AG09309 (cell line): ENCODE measurements at places on chromosomes 11 and 22.

GRCh38 chr11:114162719-114163123 lies 103.2 kb downstream of the ZBTB16 start:
- peak; percentile 94 for DNase-seq

DNA sequence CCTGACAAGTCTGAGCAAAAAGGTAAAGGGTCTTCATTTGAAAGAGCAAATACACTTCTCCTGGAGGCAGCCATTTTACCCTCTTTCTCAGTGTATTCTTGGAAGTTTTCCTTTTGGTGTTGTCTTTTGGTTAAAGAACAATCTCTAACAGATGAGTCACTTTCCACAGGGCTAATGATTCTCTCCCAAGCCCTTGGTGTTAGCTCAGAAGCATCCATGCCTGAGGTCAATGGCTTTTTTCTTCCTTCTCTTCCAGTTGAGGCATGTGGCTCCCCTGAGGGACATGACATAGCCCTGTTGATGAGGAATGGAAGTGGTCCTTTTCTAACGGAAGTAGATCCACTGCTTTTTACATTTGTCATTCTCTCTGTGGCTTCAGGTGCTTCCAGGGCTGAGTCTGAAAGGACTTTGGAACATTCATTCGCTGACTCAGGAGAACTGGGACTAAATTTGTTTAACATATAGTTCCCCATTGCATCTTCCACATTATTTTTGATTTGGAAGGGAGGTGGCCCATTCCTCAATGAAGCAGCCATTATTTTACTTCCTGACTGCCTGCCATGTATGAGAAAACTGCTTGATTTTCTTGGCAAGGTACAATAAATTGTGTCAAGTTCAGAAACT lies 13.8 kb upstream of the POGLUT3 start:
- DNase-seq = no peak

DNA sequence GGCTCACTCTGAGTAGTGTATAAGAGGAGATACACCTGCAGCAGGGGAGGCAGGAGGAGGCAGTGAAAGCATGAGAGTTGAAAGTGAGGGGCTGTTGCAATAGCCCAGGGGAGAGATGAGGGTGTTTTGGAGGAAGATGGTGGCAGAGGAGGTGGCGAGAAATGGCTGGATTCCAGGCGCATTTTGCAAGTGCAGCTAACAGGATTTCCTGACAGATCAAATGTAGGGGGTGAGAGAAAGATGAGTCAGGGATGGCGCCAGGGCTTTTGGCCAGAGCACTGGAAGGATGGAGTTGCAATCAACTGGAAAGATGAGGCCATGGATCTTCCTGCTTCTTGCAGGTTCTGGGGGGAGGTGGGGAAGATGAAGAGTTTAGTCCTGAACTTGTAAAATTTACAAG lies 16.8 kb upstream of the TSPAN18 start:
- no peak for DNase-seq

GRCh38 chr11:115222218-115222862 lies 281.9 kb downstream of the CADM1 start:
- peak; percentile 55 for DNase-seq

DNA sequence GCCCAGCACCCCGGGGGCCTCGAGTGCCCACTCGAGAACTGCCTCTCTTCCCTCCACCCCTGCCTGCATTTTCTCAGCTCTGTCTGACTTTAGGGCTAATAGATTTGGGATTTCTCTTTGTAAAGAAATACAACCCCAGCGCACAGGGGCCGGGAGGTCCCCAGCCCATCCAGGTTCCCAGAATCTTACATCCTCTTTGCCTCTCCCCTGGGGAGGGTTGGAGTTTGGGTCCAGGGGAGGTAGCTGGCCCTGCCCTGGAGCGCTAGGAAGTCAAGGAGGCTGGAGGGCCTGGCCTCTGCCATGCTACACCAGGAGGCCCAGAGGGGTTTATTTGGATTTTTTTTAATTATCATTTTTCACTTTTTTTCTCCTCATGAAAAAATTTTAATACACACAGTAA lies 65.7 kb upstream of the LMO1 start:
- no peak for DNase-seq

DNA sequence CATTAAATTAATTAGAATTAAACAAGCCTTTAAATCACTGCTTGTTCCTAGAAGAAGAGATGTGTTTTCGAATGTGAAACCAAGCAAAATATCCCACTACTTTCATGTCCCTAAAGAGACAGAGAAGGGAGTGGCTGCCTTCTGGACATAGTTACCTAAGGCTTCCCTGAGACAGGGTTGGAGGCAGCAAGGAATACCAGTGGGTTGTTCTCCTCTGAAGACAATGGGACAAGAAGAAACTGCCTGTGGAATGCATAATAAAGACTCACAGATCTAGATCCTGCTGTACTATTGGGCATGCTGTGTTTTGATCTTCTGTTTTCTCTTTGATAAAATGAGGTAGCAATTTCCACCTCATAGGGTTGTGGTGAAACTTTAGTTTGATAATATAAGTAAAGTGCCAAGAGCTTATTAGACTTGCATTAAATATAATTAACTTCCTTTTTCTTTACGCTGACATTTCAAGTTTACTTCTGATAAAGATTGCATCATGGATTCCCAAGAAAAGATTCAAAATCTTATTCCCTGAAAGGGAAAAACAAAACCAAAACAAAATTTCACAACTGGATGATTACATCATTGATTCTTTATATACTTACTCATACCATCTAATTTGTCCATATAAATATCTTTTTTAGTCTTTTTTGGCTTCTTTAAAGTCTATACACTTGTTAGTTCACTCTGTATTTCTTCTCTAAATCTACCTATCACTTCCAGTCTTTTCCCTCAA lies 621.3 kb downstream of the ETS1 start:
- DNase-seq = no peak

DNA sequence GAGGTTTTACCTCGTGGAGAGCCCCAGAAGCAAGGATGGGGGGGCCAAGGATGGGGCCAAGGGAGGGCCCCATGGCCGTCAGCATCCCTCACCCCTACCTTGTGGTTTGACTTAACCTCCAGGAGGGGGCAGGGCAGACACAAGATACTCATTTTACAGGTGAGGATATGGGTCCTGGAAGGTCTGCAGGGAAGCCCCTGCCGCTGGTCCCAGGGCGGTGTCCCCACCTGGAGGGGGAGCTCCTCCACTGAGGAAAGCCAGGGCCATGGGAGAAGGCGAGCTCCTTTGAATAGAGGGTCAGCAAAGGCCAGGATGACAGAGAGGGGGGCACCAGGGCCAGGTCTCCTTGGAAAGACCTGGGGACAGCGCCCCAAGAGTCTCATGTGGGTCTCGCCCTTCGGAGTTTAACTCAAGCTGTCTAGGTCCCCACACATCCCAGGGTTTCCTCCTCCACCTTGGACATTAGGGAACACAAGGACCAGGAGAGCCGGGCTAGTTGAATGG lies 5.9 kb upstream of the ADORA2A start:
- no peak for DNase-seq

DNA sequence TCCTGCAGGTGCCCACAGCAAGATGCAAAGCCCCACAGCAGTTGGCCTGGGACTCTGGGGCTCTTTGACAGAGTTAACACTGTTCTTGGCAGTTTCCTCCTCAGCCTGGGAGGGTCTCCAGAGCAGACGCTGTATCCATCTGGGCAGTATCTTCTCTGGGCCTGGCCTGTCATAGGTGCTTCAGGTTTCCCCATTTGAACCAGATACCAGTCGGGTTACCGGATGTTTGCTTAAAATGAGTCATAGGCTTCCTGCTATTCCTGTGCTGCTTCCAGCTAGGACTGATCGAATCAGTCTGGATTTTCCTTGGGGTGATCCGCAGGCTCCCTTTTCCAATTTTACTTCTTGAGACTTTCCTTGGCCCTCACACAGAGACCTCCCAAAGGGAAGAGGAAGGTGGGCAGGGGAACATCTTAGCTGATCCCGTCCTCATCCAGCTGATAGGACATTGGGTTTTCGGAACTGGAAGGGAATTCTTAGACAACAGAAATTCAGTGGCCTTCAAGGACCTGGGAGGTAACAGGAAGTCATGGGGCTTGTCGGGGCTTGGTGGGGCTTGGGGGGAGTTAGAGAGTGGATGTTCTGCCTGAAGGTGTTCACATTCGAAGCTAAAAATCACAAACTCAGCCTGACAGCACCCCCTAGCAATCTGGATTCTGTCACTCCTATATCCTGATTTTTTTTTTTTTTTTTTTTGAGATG lies 2.4 kb upstream of the RANGAP1 start:
- DNase-seq = no peak

GRCh38 chr11:117462183-117462863 lies 134.7 kb downstream of the CEP164 start:
- no peak for DNase-seq

- DNase-seq = no peak
Observed at GRCh38 chr11:117929142-117929915, at the start of gene TMPRSS13. Gene TMPRSS13 (minus strand): TSS chr11:117929402. CDS start chr11:117929307, 95 bp downstream.

- DNase-seq = no peak
Observed at GRCh38 chr11:90326647-90327046, 103.8 kb upstream of the CHORDC1 start.

DNA sequence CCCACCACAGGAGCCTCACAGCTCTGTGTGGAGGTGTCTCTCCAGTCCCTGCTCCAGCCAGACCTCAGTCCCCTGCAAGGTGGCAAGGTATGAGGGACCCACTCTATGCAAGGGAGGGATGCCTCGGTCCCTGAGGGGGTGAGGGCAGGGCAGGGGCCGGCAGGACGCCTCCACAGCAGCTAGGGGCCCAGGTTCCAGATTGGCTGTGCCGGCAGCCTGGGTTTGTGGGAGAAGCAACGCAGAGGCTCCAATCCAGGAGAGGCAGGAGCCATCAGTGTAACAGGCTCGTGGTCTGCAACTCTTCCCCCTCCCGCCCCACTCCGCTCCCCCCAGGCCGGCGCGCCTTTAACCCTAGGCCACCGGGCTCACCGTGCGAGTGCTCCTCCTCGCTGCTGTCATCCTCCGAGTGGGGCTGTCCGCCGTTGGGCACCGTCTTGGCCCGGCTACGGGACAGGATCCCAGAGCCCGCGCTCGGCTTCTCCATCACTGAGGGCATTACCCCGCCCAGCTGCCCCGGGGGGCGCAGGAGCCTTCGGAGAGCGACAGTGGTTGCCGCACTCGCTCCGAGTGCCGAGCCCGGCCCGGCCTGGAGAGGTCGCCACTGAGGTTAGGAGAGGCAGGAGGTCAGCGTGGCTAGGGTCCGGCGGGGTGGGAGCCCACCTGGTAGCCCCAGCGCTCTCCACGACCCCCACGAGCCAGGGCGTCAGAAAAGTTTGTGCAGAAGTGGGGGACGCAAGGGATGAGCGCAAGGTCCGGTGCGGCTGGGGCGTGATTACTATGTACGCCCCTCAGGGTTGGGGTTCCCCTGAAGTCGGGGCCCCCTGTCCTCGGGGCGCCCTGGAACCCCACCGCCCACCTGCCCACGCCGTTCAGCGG lies 765 bp downstream of the RCOR2 start:
- no peak for DNase-seq

DNA sequence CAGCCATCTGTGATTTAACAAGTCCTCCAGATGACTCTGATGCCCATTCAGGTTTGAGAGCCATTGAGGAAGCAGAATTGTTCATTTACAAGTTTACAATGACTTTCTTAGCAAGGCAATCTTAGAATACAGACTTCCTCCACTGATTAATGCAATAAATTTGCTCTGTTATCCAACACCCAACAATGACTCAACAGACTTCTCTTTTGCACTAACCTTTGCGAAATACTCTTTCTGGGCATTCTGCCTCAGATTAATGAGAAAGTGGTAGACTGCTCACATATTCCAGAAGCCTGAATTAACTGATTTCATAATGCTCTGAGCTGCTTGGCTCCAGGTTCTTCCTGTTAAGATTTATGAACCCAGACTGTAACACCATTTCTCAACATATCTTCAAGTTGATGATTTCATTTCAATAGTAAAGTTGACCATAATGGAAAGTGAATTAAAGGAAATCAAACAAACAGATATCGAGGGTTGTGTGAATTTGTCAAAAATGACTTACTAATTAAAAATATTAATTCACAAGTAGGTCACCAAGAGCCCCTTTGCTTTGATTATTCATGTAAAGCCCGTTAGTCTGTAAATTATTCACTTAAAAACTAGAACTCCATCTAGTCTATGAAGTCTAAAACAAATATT lies 70.5 kb upstream of the BLID start:
- peak; percentile 99 for DNase-seq

DNA sequence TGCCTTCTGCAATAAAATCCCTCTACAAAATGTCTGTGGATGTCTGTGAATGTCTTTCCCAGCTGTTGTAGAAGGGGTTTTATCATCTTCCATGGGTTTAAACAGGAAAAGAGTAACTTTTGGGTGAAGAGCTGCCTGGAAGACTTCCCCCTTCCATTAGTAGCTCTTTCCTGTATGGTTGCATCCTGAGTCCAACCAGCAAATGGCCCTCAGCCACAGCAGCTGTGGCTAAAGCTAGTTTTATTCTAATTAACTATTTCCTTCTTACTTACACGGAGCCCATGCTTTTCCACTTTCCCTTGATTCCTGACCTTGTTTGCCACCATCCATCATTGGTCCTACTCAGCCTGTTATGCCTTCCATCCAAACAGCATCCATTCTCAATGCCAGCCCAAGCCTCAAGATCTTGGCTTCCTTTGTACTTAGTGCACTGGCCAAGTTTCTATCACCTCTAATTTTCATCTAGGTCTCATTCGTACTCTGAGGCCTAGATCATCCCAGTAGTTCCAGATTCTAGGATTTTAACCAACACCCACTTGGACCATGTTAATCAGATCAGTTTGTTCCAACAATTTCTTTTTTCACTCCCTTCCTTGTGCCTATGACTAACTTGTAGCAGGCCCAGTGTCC lies 41.5 kb upstream of the CADM1 start:
- DNase-seq = no peak
